ENCODE measurements at places on chromosomes 13 and 19. TPM values are rescaled to one million over a fixed set of nuclear protein-coding genes. Genes with fewer than 3 reads are reported as not detected.
A peak's percentile ranks its signal among the peaks of the same experiment; 100 is the strongest.

- DNase-seq, result no peak
Measured at GRCh38 chr13:98033277-98034247, 80.1 kb downstream of the IPO5 start.

DNA sequence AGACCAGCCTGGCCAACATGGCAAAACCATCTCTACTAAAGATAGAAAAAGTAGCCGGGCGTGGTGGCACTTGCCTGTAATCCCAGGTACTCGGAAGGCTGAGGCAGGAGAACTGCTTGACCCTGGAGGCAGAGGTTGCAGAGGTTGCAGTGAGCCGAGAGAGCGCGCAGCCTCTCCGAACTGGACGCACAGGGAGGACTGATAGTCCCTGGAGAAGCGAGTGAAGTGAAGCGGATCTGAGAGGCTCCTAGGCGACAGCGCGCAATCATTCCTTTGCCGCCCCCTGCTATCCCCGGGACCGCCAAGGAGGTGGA is 233 bp downstream of the ZNF561 start:
- no peak for DNase-seq

GRCh38 chr19:14580623-14581237 is 2.2 kb upstream of the CLEC17A start:
- no peak for DNase-seq

- DNase-seq, result no peak
Measured at GRCh38 chr19:10826846-10827245, 9.2 kb downstream of the TMED1 start.

DNA sequence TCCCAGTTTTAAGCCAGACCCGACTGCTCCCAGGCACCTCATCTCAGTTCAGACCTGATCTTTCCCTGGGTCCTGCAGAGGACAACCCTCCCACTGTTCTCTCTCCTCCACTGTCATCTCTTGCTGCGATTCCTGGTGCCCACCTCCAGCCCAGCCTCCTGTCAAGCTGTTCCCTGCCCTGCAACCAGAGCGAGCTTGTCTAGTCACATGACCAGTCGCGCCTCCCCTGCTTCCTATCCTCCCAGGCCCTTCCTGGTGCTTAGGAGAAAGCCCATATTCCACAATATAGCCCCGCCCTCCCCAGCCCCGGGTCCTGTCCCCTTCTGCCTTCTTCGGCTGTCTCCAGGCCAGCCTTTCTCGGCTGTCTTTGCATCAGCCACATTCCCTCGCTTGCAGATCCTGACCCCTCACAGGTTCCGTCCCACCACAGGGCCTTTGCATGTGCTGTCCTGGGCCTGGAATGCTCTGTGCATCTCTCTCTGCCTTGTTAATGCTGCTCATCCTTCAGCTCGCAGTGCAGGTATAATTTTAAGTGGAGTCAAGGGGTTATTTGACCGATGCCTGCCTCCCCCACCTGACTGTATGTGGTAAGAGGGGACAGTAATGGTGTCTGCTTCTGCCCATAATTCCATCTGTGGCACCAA is 88.8 kb downstream of the IER2 start:
- DNase-seq, result no peak

DNA sequence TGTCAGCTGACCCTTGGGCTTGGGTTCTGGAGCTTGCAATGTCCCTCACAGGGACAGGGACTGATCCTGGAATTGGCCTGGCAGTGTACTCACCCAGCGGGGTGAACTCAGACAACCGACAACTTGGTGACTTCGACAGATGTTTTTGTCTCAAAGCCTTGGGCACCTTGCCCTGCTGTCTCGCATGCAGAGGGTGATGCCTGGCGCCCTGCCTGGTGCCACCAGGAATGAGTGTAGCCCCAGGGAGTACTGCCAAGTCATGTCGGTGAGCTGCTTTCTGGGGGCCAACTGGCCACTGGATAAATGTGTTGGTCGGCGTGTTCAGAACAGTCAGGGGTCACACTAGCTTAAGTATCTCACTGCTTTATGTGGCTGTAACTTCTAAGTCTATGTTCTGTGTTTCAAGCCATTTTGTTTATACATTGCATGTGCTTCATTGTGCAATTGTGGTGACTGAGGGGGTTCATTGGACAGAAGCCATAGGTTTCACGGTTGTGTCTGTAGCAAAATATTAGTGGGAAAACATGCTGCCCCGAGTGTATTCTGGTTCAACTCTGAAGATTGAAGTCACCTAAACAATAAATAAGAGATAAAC is 96.3 kb upstream of the TNFSF11 start:
- no peak for DNase-seq

GRCh38 chr13:101986316-101986715 is 415.5 kb downstream of the FGF14 start:
- no peak for DNase-seq

DNA sequence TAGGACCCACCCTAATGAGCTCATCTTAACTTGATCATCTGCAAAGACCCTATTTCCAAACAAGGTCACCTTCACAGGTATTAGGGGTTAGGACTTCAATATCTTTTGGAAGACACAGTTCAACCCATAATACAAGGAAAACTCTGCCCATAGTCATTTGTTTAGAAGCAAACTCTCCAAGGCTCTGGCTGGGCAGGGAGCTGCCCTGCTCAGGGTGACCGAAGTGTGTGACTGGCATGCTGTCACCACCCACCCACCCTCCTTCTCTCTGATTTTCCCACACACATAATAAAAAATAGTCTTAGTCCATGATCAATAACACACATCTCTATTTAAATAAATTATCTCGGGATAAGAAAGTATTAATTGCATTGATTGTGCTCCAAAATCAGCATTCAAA is 161.1 kb downstream of the KCTD15 start:
- no peak for DNase-seq

DNA sequence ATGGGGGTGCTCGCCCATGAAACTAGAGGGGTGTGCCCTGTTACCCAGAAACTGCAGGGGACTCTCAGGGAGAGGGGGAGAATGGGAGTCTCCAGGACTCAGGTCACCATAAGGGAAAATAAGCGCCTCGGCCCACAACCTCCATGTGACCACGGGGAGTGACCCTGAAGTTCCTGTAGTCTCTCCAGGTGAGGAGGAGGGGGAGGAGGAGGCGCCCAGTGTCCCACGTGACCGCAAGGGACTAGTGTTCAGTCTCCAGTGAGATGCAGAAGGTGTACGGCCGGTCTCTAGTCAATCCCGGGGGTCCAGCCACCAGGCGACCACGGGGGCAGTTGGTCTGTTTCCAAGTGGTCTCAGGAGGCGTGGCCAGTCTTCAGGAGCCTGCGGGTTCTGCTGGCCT is 16.0 kb downstream of the TM6SF2 start:
- DNase-seq, result no peak

DNA sequence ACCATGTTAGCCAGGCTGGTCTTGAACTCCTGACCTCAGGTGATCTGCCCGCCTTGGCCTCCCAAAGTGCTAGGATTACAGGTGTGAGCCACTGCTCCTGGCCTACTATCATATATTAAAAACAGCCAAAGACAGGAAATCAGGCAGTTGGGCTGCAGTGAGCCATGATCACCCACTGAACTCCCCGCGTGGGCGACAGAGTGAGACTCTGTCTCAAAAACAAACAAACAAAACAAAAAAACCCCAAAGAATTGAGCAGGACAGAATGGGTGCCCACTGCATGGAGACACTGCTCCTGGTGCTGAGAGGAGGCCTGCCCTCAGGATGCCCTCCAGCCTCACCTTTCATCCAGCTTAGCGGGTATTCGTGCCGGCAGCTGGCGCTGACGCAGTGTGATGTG is 5.2 kb upstream of the RINL start:
- no peak for DNase-seq

GRCh38 chr13:83024955-83025594 is 857.2 kb downstream of the SLITRK1 start:
- no peak for DNase-seq

- peak; percentile 64 for DNase-seq
Measured at GRCh38 chr19:3061182-3062161, 823 bp downstream of the TLE5 start.

DNA sequence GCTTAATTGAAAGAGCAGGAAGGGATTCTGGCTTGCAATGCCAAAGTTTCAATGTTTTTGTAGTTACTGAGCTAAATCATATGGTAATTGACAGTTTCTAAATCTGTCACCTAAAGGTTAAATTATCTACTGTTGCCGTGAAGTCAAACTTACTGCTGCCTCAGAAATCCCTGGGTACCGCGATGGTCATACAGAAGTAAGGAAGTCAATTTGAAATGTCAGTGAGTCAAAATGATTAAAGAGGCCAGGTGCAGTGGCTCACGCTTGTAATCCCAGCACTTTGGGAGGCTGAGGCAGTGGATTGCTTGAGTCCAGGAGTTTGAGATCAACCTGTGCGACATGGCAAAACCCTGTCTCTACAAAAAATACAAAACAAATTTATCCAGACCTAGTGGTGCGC is 48.8 kb upstream of the TPM4 start:
- DNase-seq, result no peak

GRCh38 chr13:72431981-72432682 is 295.3 kb downstream of the MZT1 start:
- DNase-seq, result no peak

DNA sequence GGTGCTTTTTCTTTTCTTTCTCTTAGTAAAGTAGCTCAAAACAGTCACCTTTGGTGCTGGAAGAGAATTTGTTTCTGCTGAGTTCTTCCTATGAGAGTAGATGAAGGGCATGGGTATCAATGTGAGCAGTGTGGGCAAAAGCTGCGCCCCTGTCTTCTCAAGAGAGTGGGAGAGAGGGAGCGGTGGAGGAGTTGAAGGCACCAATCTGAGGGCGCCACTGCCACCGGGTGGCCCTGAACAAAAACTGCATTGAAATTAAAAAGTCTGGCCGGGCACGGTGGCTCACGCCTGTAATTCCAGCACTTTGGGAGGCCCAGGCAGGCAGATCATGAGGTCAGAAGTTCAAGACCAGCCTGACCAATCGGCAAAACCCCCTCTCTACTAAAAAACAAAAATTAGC is 28.7 kb upstream of the EPHX3 start:
- DNase-seq, result no peak

DNA sequence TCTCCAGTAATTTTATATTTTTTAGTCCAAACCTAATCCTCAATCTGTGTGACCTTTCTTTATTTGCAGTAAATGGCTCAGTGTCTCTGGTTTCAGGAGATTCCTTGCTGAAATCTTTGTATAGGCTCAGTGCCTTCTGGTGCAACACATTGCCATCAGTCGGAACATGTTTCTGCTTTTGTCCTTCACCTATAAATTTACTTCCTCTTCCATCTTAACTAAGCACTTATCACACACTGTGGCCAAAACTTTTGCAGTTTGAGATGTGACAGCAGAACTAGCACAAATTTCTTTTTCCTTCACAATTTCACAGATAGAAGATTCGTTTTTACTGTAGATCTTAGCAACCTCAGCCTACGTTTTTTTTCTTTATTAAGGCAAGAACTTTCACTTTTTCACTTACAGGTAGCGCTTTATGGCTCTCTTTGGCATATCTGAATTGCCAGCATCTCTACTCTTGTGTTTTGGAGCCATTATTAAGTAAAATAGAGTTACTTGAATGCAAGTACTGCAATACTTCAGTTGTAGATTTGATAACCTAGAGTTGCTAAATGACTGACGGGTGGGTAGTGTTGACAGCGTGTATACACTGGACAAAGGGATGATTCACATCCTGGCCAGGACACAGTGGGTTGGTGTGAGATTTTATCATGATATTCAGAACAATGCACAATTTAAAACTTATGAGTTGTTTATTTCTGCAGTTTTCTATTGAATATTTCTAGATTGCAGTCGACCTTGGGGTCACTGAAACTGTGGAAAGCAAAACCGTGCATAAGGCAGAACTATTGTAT is 44.3 kb downstream of the NDFIP2 start:
- no peak for DNase-seq

DNA sequence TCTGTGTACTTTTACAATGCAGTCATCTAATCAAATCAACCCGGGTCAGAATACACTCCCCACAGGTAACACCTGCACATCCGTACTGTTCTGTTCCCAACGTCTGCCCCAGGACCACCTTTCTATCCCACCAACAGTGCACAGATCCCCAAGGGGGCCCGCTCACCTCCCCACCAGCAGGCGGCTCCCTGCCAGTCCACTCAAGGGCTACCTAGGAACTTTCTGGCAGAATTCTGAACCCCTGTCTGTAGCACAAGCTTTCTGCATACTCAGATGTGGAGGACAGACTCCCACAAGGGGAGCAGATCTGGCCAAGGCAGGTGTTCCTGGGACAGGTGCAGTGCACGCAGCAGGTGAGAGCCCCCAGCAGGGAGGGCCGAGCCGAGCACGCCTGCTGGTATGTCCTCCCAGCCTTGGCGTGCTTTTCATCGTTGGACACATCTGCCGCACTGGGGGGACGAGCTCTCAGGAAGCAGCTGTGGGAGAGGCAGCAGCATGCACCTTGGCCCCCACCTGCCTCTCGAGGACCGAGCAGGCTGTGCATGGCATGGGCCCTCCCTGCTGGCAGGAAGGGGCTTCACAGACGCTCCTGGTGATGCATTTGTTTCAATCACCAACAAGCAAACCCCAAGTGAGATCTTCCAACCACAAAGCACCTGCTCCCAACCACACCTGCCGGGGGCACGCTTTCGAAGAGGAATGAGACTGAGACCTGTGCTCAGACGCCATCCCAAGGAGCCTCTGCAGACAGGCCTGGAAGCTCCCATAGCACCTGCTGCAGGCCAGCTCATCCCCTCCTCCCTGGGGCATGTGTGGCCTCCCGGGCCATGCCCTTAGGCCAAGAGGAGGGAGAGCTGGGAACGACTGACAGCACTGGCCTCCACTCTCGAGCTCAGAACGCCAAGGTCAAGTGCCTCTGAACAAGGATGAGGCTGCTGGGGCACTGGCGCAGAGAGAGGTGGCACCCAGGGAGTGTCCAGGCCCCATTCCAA is 35.9 kb downstream of the RAB20 start:
- DNase-seq, result no peak

- DNase-seq, result no peak
Measured at GRCh38 chr13:106520251-106521054, 15.0 kb downstream of the EFNB2 start.

GRCh38 chr19:34305221-34306083 is 51.1 kb downstream of the GARRE1 start:
- no peak for DNase-seq

BIVM gene
- total RNA-seq, result 6.4 TPM

NCAN gene
- not detected for total RNA-seq

SLC5A5 gene
- total RNA-seq, result 0.09 TPM

LRFN3 gene
- total RNA-seq, result 1.8 TPM

KLK3 gene
- total RNA-seq, result not detected

LGI4 gene
- not detected for total RNA-seq

DMKN gene
- total RNA-seq, result 1.5 TPM

TUBB4A gene
- total RNA-seq, result 16.8 TPM

Data from activated B cell treated with CpG ODN at 0.5 μM for 24 hours (primary cell).